ENCODE measurements at places on chromosomes 11 and 22.

DNA sequence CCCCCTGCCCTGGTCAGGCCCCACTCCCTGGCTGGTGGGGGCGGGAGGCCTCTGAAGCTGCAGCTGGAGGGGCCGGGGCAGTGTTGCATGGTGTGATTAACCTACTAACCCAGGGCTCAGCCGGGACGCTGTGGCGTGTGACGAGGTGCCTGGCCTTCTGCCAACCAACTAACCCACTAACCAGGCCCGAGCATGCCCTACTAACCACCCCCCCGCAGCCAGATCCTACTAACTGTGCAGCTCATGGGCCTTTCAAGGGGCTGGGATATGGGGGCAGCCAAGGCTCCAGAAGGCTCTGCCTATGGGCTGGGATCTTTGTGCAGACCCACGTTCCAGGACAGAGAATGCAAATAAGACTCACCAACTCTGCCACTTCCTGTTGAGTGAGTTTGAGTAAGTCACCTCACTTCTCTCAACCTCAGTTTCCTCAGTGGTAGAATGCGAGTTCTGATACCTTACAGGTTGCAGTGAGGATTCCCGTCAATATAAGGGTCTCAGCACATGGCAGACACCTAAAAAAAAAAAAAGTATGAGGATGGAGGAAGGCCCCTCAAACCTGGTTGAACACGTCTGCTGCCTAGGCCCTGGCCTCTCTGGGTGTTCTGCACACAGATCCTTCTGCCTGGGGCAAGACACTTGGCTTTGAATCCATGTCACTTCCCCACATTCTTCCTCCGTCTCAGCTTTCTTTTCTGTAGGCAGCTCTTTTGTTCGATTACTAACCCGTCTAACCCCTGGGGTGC is 14.1 kb downstream of the MIAT start:
- no peak for DNase-seq

DNA sequence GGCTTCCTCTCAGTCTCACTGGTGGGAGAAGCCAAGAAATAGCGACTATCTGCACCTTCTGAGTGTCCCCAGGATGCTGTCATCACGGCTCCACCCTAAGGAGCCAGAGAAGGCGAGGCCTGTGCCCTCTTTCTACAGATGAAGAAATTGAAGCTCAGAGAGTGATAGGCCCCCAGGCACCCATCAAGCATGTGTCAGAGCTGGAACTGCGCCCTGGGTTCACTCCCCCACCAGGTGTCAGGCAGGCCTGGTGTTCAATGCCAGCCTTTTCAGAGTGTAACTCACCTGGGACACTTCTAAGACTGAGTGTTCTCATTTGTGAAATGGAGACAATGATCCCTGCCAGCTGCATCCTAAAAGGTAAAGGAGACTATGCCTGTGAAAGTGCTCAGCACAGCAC is 127.3 kb upstream of the SEZ6L start:
- no peak for DNase-seq

- DNase-seq: no peak
Observed at GRCh38 chr11:100329352-100329751, 357.7 kb upstream of the ARHGAP42 start.

DNA sequence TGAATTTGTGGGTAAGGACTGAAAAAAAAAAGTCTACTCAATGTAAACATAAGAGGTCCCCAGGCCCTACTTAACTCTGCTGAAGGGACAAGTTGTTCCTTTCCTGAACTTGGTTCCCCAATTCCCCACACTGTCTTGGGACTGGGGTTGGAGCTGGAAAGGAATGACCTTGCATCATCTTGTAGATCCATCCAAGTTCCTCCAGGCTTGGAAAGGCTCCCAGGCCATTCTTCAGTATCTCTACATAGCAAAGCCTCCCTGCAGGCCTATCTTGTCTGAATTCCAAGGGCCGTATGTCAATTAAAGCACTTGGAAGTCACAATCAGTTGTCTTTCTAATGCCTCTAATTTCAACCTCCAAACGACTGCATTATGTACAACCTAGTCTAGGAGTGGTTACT is 361.2 kb downstream of the TMEM135 start:
- DNase-seq: no peak

- no peak for DNase-seq
Observed at GRCh38 chr11:110874437-110875030, 162.3 kb upstream of the ARHGAP20 start.

DNA sequence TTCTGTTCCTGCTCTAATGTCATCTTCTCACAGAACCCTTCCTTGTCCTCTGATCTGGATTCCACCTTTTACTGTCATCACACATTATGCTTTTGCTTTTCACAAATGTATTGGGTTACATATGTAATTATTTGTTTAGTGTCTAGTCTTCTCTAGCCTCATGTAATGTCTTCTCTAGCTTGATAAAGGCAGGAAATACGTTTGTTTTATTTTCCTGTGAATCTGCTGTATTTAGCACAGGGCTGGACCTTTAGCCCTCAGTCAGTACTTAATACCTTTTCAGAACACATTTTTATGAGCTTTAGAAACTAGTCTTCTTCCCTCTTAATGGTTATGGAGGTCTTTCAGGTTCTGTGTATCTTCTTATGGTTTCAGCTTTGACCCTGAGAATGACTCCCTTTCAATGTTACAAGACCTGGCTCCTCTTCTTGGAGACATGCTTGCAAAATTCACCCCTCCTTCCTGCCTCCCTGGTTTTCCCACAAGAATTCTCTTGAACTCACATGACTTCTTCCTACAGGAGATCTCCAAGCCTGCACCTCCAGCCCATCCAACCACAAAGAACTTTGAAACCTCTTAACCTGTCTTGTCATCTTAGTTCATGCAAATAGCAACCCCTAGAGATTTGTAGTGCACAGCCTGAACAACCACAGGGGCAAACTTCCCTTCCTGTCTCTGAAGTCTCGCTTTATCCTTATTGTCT is 132.7 kb upstream of the DDI1 start:
- DNase-seq: no peak

- DNase-seq: no peak
Observed at GRCh38 chr11:71991494-71991893, 7.2 kb upstream of the IL18BP start.

Data from C1 segment of cervical spinal cord (tissue), 14 donors.